ENCODE measurements at places on chromosomes 3 and 15.

DNA sequence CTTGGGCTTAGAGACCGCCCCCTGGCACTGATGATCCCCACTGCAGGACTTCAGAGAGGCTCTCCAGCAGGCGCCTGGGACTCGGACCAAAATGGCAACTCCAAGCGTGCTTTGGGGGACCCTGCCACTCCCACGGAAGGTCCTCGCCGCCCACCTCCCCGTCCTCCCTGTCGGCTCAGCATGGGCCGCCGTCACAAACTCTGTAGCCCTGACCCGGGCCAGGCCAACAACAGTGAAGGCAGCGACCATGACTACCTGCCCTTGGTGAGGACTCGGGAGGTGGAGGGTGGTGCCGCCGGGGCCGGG lies 7.7 kb downstream of the ALG3 start:
- DNase-seq, result no peak

- DNase-seq, result no peak
These were observed 8.4 kb upstream of the LEKR1 start for GRCh38 chr3:156817646-156818272.

- no peak for DNase-seq
These were observed 108.4 kb downstream of the GHSR start for GRCh38 chr3:172339892-172340291.

- no peak for DNase-seq
These were observed 24.2 kb downstream of the LOXL1 start for GRCh38 chr15:73950479-73950830.

GRCh38 chr3:140165781-140166180 lies 230.8 kb downstream of the CLSTN2 start:
- no peak for DNase-seq

DNA sequence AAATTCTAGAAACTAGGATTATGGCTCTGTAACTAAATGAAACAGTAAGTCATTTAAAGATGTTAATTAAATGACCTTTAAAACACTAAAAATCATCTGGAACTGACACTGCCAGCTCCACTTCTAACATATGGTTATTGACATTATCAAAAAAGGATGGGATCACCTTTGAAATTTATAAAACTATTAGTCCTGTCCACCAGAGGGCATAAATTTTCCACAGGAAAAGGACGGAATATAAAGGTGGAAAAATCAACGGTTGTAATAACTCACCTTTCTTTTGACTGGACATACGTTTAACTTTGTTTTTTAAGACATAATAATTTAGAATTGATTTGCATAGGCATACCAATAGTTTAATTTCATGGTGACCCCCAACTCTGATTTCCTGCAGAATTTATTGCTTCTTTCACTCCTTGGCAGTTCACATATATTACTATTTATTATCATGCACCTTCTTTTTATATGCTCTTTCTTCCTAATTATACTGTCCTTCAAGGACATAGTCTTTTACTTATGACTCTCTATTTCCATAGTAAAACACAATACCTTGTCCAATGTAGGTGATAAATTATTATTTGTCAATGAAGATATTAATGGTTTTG lies 345.7 kb downstream of the CADM2 start:
- DNase-seq, result no peak
